ENCODE measurements at places on chromosomes 5 and 9.

- DNase-seq: no peak
These were observed 108.2 kb downstream of the AUH start for GRCh38 chr9:91253488-91253887.

DNA sequence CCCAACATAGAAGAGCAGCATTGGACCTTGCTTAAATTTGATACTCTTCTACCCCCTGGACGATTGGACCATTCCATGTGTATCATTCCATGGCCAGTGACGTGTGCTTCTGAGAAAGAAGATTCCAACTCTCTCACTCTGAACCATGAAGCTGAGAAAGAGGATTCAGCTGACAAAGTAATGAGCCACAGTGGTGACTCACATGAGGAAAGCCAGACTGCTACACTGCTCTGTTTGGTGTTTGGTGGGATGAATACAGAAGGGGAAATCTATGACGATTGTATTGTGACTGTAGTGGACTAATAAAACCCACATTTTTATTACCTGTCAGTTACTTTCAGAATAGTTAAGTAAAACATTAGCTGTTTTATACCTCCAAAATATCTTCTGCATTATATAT is 7.5 kb downstream of the HSPA5 start:
- DNase-seq: no peak

DNA sequence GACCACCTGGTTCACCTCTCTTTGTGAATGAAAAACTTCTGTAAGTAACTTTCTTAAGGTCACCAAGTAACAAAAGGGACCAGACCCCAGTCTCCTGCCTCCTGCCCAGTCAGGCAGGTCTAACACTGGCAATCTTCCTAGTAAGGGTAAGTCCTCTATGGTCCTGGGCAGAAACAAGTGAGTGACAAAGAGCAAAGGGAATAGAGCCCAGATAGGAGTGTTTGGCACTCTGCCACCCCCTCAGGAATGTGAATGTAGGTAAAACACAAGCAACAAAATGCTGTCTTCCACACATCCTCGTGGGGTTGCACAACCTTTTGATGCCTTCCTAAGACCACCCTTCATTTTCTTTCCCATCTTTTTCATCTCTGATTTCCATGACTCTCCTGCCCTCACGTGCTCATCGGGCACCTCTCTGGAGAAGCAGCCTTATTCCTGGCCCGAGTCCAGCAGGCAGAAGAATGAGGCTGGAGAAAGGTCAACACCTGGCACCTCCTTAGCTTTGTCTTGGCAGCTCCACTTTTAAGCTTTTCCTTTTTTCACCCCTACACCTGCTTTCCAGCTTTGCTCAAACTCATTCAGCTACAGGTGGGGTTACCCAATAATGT is 90.2 kb upstream of the LHFPL2 start:
- no peak for DNase-seq

DNA sequence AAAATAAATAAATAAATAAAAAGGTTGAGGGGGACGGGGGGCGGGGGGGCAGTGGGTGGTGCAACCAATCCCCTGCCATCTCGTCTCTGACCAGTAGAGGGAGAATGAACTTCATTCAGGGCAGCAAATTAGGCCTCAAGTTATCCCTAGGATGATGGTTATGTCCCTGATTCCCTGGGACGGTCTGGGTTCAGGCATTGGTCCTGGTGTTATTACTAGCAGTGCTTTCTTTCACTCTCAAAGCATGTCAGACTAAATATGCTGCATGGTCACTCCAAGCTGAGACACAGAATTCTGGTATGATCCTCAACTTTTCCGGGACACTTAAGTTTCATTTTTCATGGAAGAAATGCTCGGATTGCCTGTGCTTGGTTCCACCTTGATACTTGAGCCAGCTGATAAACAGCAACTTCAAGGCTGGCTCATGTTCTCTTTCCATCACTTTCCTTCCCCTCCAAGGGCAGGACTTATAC is 59.4 kb downstream of the DAP start:
- DNase-seq: peak; percentile 50

- no peak for DNase-seq
These were observed 29.7 kb upstream of the ARAP3 start for GRCh38 chr5:141711687-141712086.

DNA sequence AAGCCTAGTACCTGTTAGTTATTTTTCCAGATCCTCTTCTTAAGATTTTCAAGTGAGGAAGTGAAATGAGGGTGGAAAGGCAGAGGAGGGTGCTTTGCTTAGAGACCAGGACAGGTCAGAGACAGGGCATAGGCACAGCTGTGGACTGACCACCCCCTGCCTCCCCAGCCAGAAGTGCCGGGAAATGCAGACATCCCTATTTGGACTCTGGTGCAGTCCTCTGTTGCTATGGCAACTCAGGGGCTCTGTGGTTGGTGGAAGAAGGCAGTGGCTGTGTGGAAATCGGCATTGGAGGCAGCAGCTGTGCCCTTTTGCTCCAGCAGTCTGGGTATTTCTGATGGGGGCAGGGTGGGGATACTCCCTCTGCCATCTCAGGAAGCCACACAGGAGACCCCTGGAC is 43.3 kb upstream of the NDFIP1 start:
- DNase-seq: peak; percentile 63

GRCh38 chr5:107361945-107362344 is 308.8 kb downstream of the EFNA5 start:
- no peak for DNase-seq

- DNase-seq: no peak
These were observed 1166.8 kb downstream of the MAT2B start for GRCh38 chr5:164672205-164672604.

DNA sequence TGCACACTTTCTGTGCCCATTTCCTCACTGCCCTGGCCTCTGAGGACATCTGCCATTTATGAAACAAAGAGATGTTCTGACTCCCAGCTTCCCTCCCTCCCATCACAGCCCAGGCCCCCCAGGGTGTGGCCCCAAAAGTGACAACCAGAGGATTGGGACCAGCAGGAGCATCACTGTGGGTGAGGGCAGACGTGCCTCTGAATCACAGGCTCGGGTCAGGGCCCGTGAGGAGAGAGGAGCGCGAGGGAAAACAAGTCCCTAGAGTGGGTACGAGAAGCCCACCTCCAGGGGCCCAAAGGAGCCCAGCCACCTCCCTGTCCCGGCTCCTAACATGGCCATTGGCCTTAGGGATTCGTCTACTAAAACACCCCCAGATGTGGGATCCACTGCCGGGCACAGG is 138.0 kb upstream of the FSTL4 start:
- no peak for DNase-seq

DNA sequence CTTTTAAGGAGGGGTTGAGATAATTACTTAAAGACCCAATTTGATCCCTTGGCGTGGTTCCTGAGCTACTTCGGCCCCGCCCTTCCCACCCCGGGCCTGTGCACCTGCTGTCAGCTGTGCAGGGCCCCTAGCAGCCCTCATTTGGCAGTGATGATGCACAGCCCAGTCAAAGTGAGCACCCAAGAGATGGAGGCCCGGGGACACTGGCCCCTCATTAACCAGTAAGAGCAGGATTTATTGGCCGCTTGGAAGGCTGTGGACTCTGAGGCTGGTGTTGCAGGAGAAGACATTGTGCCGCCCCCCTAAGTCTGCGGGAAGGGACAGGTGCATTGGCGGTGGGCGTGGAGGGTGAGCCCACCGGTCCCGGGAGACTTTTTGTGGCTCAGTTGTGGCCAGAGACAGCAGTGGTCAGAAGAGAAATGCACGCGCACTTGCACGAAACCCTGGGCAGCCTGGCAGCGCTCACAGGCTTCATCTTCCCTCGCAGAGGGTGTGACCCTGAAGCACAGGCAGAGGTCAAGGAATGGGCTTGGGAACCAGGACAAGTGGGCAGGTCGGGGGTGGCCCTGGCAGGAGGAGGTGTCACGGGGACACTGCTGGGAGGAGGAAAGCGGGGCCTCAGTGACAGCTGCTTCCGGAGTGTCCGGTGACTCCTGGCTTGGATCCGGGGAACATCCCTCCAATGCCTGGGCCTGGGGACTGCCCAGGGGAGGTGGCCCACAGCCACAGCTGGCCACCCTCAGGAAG is 74.0 kb upstream of the RXRA start:
- DNase-seq: no peak

GRCh38 chr5:31463351-31463750 is 68.5 kb downstream of the DROSHA start:
- DNase-seq: no peak

DNA sequence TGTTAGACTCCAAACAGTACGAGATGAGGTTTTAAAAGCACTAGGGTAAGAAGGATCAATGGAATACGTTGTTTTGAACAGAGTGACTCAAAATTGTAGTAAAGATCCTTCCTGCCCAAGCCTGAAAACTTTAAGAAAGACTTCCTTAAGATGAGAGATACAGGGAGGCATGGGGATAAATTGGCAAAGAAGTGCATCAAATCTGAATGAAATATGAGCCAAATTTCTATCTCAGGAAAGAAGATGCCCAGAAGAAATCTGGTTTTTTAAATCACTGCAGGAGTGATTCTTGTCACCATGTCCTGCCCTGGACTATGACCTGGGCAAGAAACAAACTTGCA is 14.9 kb downstream of the FCN2 start:
- no peak for DNase-seq

DNA sequence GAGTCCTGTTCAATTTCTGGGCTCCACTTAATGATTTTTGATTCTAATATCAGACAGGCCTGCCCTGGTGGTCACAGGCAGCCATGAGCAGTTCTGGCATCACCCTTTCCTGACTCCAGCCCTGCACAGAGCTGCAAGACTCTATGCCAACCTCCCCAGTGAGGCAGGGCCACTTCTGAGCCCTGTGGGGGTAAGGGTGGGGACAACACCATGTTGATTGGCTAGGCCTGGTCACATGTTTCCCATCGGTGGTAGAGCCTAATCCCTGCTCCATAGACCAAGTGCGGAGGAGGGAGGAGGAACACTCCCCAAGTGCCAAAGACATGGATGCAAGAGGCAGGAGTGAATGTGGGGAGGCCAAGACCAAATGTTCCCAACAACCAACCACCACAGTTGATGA is 134.6 kb downstream of the PHF2 start:
- no peak for DNase-seq
